SK-N-MC (cell line): ENCODE measurements at places on chromosomes 13 and 19.

- DNase-seq, result no peak
Observed at GRCh38 chr19:43464134-43464775, 1.2 kb downstream of the LYPD3 start.

DNA sequence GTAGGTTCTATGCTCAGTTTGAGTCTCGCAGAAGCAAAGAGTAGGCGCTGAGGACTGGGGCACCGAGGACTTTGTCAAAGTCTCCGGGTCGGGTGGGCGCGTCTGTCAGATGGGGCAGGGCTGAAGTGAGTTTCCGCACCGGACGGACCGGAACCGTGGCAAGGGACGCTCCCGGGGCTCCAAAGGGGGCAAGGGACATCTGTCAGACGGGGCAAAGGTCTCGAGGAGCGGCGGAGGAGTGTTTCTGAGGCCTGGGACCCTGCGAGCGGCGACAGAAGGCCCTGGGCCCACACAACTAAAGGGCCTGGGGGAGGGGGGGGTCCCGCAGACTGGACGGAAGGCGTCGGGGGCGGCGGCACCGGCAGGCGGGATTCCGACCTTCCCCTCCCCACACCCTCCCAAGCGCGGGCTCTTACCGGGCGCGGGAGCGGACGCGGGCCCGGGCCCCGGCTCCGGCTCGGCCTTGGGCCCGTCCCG, 13.3 kb upstream of the AKAP8L start:
- DNase-seq, result no peak

DNA sequence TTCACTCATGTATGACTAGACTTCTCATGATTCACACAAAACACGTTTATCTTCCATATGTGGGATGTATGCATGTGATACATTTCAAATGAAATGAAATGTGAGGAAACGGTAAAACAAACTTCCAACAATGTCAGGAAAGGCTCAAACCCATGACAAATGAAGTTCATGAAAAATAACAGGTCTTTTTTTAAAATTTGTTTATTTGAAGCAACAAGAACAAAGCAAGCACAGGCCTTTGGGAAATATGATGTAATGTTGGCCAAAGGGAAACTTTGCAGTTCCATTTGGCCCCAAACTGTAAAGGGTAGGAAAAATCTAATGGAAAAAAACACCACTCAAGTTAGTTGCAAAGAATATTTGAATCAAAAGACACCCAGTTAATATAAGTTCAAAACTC, 463.8 kb upstream of the ARGLU1 start:
- no peak for DNase-seq

- no peak for DNase-seq
Observed at GRCh38 chr13:37070145-37070695, 10.7 kb upstream of the SUPT20H start.

- DNase-seq, result no peak
Observed at GRCh38 chr19:35457173-35457572, 9.1 kb downstream of the FFAR2 start.

DNA sequence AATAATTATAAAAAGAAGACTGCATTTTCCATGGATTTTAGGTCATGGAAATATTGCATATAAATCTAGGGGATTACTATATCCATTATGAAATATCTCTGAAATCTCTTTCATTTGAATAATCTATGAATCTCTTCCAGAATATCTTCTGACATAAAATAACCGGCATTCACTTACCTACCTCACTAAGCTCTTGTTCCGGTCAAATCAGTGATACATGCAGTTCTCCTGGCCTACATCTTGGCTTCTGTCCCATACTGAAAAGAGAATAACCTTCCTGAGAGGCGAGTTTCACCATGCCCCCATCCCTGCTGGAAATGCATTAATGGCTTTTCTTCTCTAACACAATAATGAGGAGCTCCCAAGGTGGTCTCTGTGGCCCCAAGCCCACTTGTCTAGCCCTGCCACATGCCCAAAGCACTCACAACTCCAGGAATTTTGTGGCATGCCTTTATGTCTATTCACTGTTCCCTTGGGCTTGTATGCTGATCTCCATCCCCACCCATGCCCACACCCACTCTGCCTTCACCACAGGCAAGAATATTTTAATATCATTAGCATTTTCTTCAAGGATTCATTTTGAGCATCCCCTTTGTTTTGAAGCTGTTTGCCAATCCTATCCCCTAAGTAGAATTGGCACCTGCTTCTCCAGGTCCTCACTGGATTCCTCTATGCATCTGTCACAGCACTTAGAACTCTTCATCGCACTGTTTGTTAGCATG, 401.6 kb downstream of the COG6 start:
- no peak for DNase-seq

- DNase-seq, result no peak
Observed at GRCh38 chr19:41913538-41914423, 14.5 kb downstream of the ERFL start.

- no peak for DNase-seq
Observed at GRCh38 chr13:30392681-30393045, 29.6 kb upstream of the UBE2L5 start.
